ENCODE measurements at places on chromosomes 4 and X.

DNA sequence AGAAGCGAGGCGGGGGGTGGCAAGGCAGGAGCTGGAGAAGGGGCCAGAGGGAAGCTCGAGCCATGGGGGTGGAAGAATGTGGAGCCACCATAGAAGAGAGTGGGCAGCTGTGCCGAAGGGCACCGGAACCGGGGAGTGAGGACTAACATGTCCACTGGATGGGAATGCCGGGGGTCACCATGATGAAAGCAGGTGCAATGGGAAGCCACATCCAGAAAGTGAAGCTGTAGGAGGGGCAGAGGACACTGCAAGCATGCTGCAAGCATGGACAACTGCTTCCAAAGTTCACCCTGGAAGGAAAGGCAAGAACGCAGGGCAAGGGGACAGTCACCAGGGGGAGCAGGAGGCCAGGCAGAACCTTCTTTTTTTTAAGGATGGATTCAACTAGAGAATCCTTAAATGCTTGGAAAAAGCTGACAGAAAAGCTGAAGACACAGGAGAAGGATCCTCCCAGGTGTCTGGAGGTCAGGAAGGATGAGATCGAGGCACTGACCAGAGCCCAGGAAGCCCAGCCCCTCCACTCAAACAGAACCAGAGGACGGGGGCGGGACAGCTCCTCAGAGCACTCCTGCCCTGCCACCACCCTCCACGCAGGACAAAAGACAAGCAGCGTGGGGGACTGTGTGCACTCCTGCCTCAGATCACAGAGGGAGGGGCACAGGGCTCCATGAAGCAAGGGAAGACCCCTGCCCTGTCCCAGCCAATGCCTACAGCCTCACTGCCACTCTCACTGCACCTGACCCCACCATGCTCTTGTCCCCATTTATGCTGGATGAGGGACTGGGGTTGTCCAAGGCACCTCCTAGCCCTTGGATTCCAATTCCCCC lies 169.2 kb downstream of the AFAP1 start:
- DNase-seq: peak; percentile 64

DNA sequence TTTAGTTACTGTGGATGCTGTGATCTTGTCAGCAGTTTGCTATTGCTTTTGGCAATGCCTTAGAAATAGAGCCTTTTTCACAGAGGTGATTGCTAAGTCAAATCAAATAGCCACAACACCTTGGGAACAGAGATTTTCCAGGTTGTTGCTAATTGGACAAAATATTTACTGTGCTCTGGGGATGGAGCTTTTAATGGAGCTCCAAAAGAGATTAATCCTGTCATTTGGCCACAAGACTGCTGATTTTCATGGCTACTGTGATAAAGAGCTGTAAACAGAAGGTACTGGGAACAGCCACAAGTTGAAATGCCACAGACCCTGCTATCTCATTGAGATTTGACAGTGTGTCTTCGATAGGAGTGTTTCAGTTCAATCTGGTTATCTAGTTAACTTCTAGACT lies 1715.2 kb upstream of the ADGRL3 start:
- DNase-seq: peak; percentile 50

DNA sequence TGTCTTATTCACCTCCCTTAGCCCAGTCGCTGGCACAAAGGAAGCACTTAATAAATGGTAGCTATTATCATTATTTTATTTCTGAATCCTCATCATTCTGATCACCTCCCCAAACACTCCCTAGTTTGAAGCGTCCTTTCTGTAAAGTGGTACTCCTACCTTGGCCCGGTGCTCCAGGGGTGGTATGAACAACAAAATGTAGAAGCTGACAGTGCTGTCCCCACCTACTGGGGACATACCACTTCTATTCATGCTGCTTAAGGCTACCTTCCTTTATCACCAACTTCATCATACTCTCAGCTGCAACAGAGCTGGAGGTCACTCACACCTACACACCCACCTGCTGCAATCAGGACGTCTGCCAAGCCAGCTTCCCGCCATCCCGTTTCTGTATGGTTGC lies 40.8 kb upstream of the APLN start:
- no peak for DNase-seq

DNA sequence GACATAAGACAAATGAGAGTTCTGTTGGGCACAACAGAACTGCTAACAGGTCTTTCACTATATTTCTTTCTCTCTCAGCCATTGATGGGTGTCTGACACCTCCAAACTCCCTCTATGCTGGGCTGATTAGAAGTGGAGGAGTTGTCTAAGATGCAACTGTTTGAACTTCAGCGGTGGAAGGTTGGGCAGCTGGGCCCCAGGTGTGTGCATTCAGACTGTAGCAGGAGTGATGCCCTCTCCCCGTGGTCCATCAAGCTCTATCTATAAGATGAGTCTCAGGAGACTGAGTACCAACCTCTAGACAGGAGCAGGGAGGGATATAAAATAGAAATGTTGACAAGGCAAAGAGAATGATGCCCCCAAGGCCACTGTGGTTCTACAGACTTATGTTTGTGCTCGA lies 28.2 kb upstream of the CHRNA9 start:
- DNase-seq: no peak

- peak; percentile 83 for DNase-seq
Measured at GRCh38 chr4:155353923-155354540, 22.7 kb downstream of the MAP9 start.

DNA sequence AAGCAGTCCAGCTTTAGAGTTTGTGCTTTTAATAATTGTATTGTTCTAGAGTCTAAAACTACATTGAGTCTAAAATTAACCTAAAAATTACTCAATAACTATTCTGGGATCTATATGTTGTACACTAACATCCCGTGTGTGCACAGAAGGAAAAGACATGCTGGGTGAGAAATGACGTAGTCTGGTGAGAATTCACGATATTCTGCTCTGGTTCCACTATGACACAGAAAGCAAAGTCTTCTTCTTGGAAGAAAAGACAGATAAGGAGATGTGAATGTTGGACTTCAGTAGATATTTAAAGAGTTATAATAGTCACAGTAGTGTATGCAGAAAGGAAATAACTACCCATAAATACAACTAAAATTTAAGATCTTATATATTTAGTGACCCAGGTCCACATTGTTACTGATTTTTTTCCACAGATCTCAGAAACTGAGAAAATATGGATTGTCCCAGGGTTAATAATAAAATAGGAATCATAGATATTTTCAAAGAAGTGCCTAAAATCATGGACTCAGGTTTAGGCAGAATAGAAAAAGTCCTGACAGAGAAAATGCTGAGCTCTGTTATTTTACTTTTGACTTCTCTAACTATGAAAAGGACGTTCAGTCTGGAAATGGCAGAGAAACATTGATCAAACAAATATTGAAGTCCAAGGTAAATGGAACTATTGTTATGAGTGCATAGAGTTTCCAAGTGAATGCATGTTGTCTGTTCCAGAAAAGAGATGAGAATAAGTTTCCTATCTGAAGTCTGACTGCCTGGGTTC lies 170.7 kb downstream of the ANKRD50 start:
- no peak for DNase-seq

- DNase-seq: no peak
Measured at GRCh38 chr4:64670647-64671046, 261.4 kb upstream of the TECRL start.

- DNase-seq: no peak
Measured at GRCh38 chr4:183468210-183469095, 24.0 kb downstream of the CDKN2AIP start.

- no peak for DNase-seq
Measured at GRCh38 chr4:128818442-128818841, 8.9 kb downstream of the JADE1 start.

- DNase-seq: no peak
Measured at GRCh38 chr4:44646151-44646550, 5.3 kb downstream of the YIPF7 start.

GRCh38 chr4:53547983-53548382 lies 43.3 kb downstream of the LNX1 start:
- DNase-seq: no peak

Data from hematopoietic multipotent progenitor cell treated with erythropoietin and hydrocortisone succinate and interleukin-3 and kit ligand, for 4 days (in vitro differentiated cells).